ENCODE measurements at places on chromosomes 11 and 22. TPM values are rescaled to one million over a fixed set of nuclear protein-coding genes. Genes with fewer than 3 reads are reported as not detected.

Gene CRYBA4
- total RNA-seq = not detected

Gene MMP13
- total RNA-seq = not detected

Gene VPREB1
- total RNA-seq = not detected

Gene SCUBE2
- not detected for total RNA-seq

Gene OR56A5
- not detected for total RNA-seq

Gene MAJIN
- 0.14 TPM for total RNA-seq

Gene JAML
- total RNA-seq = 148 TPM

Gene ENTHD1
- total RNA-seq = 0.39 TPM

Gene MYO18B
- 2.1 TPM for total RNA-seq

Gene VSTM5
- not detected for total RNA-seq

Gene C22orf39
- 23.6 TPM for total RNA-seq

Gene COPB1
- total RNA-seq = 100 TPM

Gene MUC15
- total RNA-seq = not detected

Gene CDK2AP2
- total RNA-seq = 49.7 TPM

Gene RIMBP3B
- total RNA-seq = 0.19 TPM

Gene SCGB1D2
- not detected for total RNA-seq

Gene CSF2RB
- total RNA-seq = 0.14 TPM

Gene GRK3
- total RNA-seq = 29.4 TPM

Gene SMTNL1
- total RNA-seq = not detected

Gene C11orf97
- not detected for total RNA-seq

Gene CNGA4
- total RNA-seq = 0.30 TPM

Gene SCGB1A1
- not detected for total RNA-seq

Gene OTOG
- not detected for total RNA-seq

Gene IGLL5
- 0.62 TPM for total RNA-seq

Gene MN1
- 0.06 TPM for total RNA-seq

Gene LDHA
- total RNA-seq = 2,412 TPM

Gene EHF
- not detected for total RNA-seq

Gene PGA5
- total RNA-seq = not detected

Gene NCAM1
- not detected for total RNA-seq

Gene OR51B2
- not detected for total RNA-seq

Gene CELSR1
- total RNA-seq = 0.14 TPM

Gene OR9G4
- total RNA-seq = not detected

Gene LIF
- 282 TPM for total RNA-seq

Gene CALCA
- 0.29 TPM for total RNA-seq

Gene CRYBB2
- not detected for total RNA-seq

Gene EXPH5
- 3.1 TPM for total RNA-seq

Gene CEP126
- total RNA-seq = 1.9 TPM

Gene MEI1
- 23.4 TPM for total RNA-seq

Gene MS4A2
- not detected for total RNA-seq

All from activated naive CD8-positive, alpha-beta T cell treated with anti-CD3 and anti-CD28 coated beads for 36 hours (primary cell).